ENCODE measurements at places on chromosomes 12 and 14.

- DNase-seq = no peak
Measured at GRCh38 chr12:12503384-12504078, 59.1 kb downstream of the DUSP16 start.

- no peak for DNase-seq
Measured at GRCh38 chr14:21263284-21264024, 5.8 kb downstream of the HNRNPC start.

DNA sequence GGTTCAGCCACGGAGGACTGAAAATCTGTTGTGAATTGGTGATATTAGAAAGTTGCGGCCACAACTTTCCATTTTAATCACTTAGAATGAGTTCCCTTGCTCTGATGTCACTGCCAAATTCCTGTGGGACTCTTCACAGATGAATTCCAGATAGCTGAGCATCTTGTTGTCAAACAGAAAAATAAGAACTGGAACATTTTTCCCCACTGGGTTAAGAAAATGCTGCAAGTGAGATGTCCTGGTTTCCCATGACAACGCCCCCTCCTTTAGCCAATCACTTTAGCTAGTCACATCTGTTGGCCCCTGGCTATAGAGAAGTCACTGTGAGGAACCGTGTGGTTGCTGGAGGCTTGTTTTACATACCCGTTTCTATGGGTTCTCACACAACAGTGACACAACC is 135.9 kb downstream of the KTN1 start:
- DNase-seq = peak; percentile 83

DNA sequence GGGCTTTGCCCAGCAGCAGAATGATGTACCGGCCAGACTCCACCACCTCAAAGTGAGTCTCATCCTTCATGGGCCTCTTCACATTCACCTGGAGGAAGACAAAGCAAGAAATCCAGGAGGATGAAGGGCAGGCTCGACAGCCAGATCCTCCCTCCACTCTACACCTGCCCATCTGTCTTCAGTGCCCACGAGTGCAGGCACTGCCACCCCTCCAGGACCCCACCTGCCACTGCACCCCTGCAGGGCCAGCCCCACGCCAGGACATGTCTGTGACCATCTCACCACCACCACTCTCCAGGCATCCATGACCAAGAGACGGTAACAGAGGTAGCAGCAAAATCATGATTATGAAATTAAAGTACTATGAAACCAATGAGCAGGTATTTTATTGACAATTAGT is 84.3 kb upstream of the ANO2 start:
- no peak for DNase-seq

DNA sequence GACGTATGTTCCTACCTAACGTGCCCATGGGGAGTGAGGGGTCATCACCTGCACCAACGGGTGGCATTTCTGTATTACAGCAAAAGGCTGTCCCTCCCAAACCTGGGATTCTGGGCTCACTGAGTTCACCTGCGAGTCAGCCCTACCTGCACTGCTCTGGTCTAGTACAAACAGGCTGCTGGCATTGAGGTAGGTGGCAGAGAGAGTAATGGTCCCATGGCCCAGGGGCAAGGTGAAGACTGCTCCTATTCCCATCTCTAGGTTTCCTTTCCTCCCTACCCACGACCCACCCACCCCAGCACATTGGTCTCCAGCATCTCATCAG is 421 bp downstream of the SUOX start:
- no peak for DNase-seq

DNA sequence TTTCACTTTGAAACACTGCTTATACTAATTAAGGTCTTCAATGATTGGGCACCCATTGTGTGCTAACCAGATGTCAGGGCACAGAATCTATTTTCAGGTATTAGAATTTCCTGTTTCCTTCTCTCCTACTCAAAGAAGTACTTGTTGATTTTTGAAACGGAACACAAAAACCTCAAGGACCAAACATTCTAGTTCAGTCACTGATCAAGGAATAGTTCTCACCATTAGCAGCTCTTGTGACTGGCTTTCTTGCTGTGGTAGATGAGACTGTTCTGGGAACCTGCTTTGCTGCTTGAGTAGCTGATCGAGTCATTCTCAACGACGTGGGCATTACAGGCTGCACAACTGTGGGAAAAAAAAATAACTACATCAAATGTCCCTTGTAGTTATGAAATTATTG is 11.0 kb downstream of the DLGAP5 start:
- no peak for DNase-seq

GRCh38 chr12:110742096-110742717 is 484 bp downstream of the PPP1CC start:
- DNase-seq = peak; percentile 26

GRCh38 chr14:56280843-56281242 is 162.6 kb downstream of the PELI2 start:
- DNase-seq = no peak

DNA sequence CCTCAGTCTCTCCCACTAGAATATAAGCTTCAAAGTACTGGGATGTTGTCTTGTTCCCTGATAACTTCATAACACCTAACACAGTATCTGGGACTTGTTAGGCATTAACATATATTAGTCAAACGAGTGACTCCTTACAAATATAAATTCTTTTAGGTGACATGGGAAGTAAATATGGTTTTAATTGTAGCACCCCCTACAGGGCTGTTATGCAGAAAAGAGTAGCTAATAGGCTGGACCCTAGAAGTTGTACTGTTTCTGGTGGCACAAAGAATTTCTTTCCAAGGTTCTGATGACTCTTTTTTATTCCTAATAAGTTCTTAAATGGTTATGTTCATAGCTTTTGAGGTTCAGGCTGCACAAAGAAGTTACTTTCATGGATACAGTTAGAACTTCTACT is 29.8 kb downstream of the GPATCH2L start:
- peak; percentile 10 for DNase-seq

DNA sequence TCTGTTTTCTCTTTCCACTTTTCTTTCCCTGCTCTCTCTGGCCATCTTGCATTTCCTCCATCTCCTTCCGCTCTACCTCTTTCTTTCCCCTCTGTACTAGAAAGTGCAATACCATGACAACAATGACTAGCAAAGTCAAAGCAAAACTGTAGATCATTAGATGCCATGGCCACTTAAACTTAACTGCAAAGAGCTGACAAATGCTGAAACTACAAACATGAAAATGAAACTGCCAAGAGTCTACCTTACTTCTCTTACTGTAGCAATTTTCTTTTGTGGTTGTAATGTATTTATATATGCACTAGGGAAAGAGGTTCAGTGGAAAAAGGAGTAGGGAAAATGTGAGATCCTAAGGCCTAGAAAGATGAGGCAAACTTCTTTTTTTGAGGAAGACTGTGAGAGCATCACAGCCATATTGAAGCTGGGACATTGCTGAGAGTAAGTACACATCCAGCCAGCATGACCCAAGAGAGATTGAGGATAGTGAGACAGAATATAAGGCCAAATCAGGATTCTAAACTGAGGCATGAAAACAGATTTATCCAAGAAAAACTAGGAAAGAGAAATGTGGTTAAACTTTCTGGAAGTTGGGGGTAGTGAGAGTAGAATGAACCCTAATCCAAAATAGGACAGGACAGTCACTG is 276.6 kb upstream of the NAV3 start:
- no peak for DNase-seq

GRCh38 chr14:31080484-31080883 is 54.3 kb upstream of the STRN3 start:
- no peak for DNase-seq

GRCh38 chr14:89430391-89431236 is 13.6 kb upstream of the FOXN3 start:
- DNase-seq = no peak

DNA sequence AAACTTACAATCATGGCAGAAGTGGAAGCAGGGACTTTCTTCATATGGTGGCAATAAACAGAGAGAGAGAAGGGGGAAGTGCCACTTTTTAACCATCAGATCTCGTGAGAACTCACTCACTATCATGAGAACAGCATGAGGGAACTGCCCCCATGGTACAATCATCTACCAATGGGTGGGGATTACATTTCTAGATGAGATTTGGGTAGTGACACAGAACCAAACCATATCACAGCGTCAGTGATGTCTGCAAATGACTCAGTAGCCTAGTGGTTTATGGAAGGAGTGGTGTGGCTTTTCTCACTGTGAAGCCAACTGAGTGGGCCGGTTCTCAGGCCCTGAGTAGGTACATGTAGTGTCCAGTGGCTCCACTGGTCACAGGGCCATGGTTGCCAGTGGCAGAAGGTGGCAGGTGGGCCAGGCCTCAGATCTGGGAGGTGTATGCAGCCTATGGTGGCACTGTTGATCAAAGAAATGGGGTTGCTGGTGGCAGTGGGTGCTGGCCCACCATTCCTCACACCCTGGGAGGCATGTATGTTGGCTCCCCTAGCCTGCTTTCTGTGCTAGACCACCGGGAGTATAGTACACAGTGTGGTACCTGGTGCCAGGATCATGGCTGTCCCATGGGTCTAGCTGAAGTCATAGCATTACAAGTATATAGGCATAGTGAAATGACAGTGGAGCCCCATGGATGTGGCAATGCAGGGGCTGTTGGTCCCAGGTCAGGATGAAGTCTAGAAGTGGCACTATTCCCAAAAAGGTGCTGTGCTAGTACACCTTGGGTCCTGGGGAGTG is 191.9 kb downstream of the NUBPL start:
- no peak for DNase-seq

GRCh38 chr12:118187751-118188435 is 52.0 kb downstream of the PEBP1 start:
- no peak for DNase-seq

- DNase-seq = no peak
Measured at GRCh38 chr12:104072099-104072498, 7.8 kb downstream of the HCFC2 start.

GRCh38 chr14:104863923-104864266 is 1.2 kb upstream of the CEP170B start:
- no peak for DNase-seq

- no peak for DNase-seq
Measured at GRCh38 chr12:97645726-97646125, 183.1 kb downstream of the RMST start.

GRCh38 chr12:58425481-58426392 is 484.4 kb downstream of the ATP23 start:
- peak; percentile 77 for DNase-seq

GRCh38 chr12:92340441-92341064 is 194.9 kb upstream of the BTG1 start:
- no peak for DNase-seq

DNA sequence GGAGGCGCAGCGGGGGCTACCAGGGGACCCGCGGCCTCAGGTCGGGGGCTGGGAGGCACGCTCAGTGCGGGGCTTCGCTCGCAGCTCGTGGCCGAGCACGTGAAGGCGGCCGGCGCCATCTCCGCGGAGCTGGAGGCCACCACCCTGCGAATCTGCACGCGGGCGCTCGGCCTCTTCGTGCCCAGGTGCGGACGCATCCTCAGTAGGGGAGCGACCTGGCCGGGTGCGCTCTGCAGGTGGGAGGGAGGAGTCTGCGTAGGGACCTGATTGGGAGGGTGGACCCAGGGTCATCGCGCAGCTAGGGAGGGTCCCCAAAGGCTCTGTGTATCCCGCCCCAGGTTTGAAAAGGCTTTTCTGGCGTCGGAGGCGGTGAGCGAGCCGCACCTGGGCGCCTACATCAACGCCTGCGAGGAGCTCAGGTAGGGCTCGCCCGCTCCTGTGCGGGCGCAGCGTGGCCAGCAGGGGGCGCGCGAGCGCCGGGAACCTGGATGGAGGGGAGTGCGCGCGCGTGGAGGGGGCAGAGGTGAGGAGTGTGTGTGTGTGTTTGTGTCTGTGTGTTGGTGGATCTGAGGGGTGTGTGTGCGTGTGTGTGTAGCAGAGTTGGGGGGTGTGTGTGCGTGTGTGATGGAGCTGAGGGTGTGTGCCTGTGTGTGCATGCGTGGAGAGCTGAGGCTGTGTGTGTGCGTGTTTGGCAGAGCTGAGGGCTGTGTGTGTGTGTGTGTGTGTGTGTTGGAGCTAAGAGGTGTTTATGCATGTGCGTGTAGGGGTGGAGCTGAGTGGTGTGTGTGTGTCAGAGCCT is 10.3 kb downstream of the EXOC3L4 start:
- DNase-seq = peak; percentile 82

DNA sequence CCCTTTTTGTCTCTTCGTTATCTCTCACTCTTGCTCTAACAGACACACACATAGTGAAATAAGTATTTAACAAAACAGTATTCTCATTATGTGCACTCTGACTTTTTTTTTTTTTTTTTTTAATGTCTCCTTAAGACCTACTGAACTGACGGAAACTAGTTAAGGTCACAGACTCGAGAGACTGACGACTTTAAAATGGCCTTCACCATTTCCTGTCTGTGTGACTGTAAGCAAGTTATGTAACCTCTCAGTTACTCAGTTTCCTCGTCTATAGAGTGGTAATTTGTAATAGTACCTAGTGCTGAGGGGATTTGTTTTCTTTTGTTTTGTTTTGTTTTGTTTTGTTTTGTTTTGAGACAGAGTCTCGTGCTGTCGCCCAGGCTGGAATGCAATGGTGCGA is 284.8 kb downstream of the FBXL14 start:
- no peak for DNase-seq

GRCh38 chr12:105048315-105048714 is 35.9 kb downstream of the ALDH1L2 start:
- no peak for DNase-seq

DNA sequence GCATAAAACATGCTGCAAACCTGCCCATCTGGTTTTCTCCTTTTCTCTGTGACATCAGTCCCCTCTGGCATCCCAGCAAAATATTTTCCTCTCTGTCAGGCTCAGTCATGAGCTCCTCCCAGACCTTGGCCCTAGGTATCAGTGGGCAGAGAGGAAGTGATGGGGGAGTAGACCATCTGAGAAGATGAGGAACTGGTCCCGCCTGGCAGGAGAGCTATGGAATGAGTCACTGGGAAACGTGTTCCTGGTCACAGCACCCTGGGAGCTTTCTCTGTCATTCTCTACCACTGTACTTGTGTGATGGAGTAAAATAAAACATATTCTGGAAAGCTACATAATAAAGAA is 5.0 kb upstream of the SRSF9 start:
- DNase-seq = peak; percentile 78
